ENCODE measurements at places on chromosomes 6 and 20. TPM values are rescaled to one million over a fixed set of nuclear protein-coding genes. Genes with fewer than 3 reads are reported as not detected.

Gene DST
- 760 TPM for total RNA-seq

Gene GABRR1
- total RNA-seq = 4.6 TPM

Gene SMLR1
- not detected for total RNA-seq

Gene PDE10A
- total RNA-seq = 19.6 TPM

Gene ERVFRD-1
- total RNA-seq = not detected

Gene RBBP8NL
- 0.27 TPM for total RNA-seq

Gene PRICKLE4
- 4.1 TPM for total RNA-seq

Gene FYN
- total RNA-seq = 225 TPM

Gene NRSN1
- total RNA-seq = 12.5 TPM

Gene SMPDL3A
- 22.2 TPM for total RNA-seq

Gene PRL
- 0.99 TPM for total RNA-seq

Gene HSPA12B
- 17.8 TPM for total RNA-seq

Gene TBX18
- total RNA-seq = 38.1 TPM

Gene TLDC2
- 0.55 TPM for total RNA-seq

Gene LCA5
- 34.3 TPM for total RNA-seq

Measured in camera-type eye (tissue), 1 donor.